ENCODE measurements at places on chromosomes 1 and 21. TPM values are rescaled to one million over a fixed set of nuclear protein-coding genes. Genes with fewer than 3 reads are reported as not detected.

Gene NPHP4
- total RNA-seq = 5.7 TPM

Gene PGLYRP4
- not detected for total RNA-seq

Gene STUM
- not detected for total RNA-seq

Gene DCST1
- not detected for total RNA-seq

Gene IL23R
- total RNA-seq = not detected

Gene VASH2
- 4.0 TPM for total RNA-seq

Gene COL16A1
- 5.4 TPM for total RNA-seq

Gene HFM1
- not detected for total RNA-seq

Gene OR2T35
- total RNA-seq = not detected

Gene KIF26B
- 0.06 TPM for total RNA-seq

Gene GIPC2
- total RNA-seq = not detected

Gene SORT1
- 3.1 TPM for total RNA-seq

Gene CFHR4
- total RNA-seq = not detected

Gene PUM1
- total RNA-seq = 31.8 TPM

Gene NR1I3
- 0.15 TPM for total RNA-seq

Gene TAS1R1
- total RNA-seq = not detected

Gene CADM3
- 0.24 TPM for total RNA-seq

Gene SPRR2B
- not detected for total RNA-seq

Gene CTPS1
- total RNA-seq = 108 TPM

Gene HCRTR1
- total RNA-seq = 0.04 TPM

Gene RHEX
- not detected for total RNA-seq

Gene SHE
- total RNA-seq = 0.06 TPM

Gene RNF115
- total RNA-seq = 11.3 TPM

Gene RPE65
- total RNA-seq = not detected

Gene SPRR2D
- not detected for total RNA-seq

Gene CD48
- not detected for total RNA-seq

Gene JAM2
- total RNA-seq = not detected

Gene RSPH1
- 0.88 TPM for total RNA-seq

Gene NCAM2
- not detected for total RNA-seq

Gene TTC39A
- total RNA-seq = 0.98 TPM

Gene OXCT2
- total RNA-seq = 0.55 TPM

Gene MTFR1L
- 23.6 TPM for total RNA-seq

Gene TNFAIP8L2
- total RNA-seq = not detected

Gene SPRR4
- not detected for total RNA-seq

Gene HSD11B1
- not detected for total RNA-seq

Gene THEM5
- not detected for total RNA-seq

Gene TSSK3
- not detected for total RNA-seq

Gene C4BPA
- 0.60 TPM for total RNA-seq

Gene SLC5A3
- total RNA-seq = 3.9 TPM

Gene KRTAP21-2
- not detected for total RNA-seq

Gene CASQ1
- total RNA-seq = not detected

Gene RTCA
- total RNA-seq = 24.7 TPM

Gene HRNR
- total RNA-seq = not detected

Gene S100A2
- total RNA-seq = 29.8 TPM

Gene MSH4
- not detected for total RNA-seq

Gene CLDN19
- not detected for total RNA-seq

Gene OR10Z1
- total RNA-seq = not detected

Gene LAMC2
- total RNA-seq = 21.5 TPM
